ENCODE measurements at places on chromosomes 11 and 22.

DNA sequence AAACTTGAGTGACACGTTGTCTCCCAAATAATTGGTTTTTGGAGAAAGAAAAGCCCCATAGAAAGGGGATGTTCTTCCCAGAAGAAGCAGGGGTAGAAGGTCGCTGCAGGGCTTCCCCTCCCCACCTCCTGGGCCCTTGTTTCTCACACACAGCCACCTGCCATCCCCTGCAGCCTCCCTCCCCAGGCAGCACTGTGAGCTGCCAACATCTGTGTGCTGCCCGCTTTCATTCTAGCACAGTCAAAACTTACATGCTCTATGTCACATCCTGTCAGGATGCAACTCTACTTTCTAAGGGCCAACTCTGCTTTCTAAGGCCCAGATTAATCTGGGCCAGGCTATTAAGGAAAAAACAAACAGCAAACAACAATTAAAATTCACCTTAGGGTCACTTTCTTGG is 309.4 kb upstream of the ZC3H12C start:
- no peak for DNase-seq
- no peaks in the 10 kb centered on the region for H3K36me3 ChIP-seq
- H3K27me3 ChIP-seq, result no peaks in the 10 kb centered on the region
- H3K4me3 ChIP-seq, result no peak overlapping the region
- no peak overlapping the region for H3K27ac ChIP-seq

DNA sequence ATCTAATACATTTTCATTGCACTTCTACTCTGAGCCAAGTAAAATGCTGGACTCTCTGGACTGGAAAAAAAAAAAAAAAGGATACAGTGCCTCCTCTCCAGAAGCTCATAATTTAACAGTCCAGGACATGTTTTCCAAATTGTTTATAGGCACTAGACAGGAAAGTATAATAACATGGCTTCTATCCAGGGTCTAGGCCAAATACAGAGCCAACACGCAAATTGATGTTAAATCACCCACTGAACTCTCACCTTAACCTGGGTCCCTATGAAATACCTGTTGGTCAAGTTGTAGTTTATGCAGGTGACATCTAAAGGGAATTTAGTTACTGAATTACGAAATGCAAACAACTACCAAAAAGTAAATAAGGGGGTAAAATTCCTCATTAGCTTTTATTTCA is 428.7 kb upstream of the LUZP2 start:
- H3K27ac ChIP-seq, result no peak overlapping the region
- no peak overlapping the region for H3K4me3 ChIP-seq
- no peaks in the 10 kb centered on the region for H3K36me3 ChIP-seq
- no peaks in the 10 kb centered on the region for H3K4me1 ChIP-seq

GRCh38 chr11:3840004-3840869 is 522 bp downstream of the RHOG start:
- peak overlapping the region; percentile 89 for H3K27ac ChIP-seq
- peak overlapping the region; percentile 67 for H3K4me3 ChIP-seq
- no peaks in the 10 kb centered on the region for H3K36me3 ChIP-seq
- DNase-seq, result no peak

GRCh38 chr11:35515224-35515623 is 10.2 kb downstream of the PAMR1 start:
- no peak overlapping the region for H3K4me3 ChIP-seq
- H3K4me1 ChIP-seq, result no peaks in the 10 kb centered on the region
- no peaks in the 10 kb centered on the region for H3K36me3 ChIP-seq

Data from Panc1 (cell line).